ENCODE measurements at places on chromosomes 5 and 9.

- peak; percentile 13 for DNase-seq
Measured at GRCh38 chr5:125083981-125084380, 337.5 kb upstream of the ZNF608 start.

GRCh38 chr9:16712787-16713186 is 157.7 kb downstream of the BNC2 start:
- DNase-seq, result no peak

DNA sequence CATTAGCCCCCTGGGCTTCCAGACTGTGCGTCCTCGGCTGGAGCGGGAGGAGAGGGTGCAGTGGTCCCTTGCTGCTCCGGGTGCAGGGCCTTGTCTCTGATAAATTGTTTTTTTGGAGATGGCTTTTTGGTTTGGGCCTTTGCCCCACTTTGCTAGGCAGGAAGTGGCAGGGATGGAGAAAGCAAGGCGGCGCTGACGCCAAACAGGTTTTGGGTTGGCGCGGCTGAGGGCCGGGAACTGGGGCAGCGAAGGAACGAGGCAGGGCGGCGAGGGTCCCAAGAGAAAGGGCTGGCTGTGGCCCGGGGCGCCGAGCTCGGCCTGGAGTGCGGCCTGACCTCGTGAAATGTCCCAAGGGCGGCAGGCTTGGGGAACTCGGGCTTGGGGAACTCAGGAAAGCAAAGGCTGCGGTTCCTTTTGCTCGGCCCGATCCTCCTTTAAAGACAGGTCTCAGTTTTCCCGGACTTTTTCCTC is 4.1 kb downstream of the LHX2 start:
- no peak for DNase-seq

DNA sequence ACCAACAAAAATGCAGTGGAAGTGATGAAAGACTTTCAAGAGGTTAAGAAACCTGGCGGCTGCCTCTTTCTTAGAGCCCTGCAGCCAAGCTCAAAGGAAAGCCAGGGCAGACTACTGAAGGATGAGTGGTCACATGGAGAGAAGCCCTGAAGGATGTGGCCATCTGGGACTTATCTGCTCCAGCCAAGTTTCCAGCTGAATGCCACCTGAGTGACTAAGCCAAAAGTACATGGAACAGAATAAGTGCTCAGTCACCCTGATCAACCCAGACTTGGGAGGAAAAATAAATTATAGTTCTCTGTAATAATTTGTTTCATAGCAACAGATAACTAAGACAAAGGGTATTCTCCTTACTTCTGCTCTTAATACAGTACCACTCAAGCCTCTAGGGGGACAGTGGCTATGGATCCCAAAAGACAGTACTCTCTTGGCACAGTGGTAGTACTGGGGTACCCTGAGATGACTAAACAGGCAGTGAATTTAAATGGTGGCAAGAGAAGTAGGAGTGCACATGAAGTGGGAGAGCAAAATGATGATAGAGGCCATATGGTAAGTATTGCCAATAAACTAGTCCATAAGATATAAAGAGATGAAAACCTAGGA is 182.3 kb downstream of the ELAVL2 start:
- no peak for DNase-seq

- no peak for DNase-seq
Measured at GRCh38 chr9:20808002-20808401, 123.9 kb downstream of the FOCAD start.

- DNase-seq, result no peak
Measured at GRCh38 chr5:150411245-150411979, 1.3 kb downstream of the CD74 start.

GRCh38 chr9:69970001-69970533 is 73.6 kb upstream of the MAMDC2 start:
- peak; percentile 33 for DNase-seq

GRCh38 chr9:33209394-33209793 is 30.6 kb upstream of the SPINK4 start:
- no peak for DNase-seq

DNA sequence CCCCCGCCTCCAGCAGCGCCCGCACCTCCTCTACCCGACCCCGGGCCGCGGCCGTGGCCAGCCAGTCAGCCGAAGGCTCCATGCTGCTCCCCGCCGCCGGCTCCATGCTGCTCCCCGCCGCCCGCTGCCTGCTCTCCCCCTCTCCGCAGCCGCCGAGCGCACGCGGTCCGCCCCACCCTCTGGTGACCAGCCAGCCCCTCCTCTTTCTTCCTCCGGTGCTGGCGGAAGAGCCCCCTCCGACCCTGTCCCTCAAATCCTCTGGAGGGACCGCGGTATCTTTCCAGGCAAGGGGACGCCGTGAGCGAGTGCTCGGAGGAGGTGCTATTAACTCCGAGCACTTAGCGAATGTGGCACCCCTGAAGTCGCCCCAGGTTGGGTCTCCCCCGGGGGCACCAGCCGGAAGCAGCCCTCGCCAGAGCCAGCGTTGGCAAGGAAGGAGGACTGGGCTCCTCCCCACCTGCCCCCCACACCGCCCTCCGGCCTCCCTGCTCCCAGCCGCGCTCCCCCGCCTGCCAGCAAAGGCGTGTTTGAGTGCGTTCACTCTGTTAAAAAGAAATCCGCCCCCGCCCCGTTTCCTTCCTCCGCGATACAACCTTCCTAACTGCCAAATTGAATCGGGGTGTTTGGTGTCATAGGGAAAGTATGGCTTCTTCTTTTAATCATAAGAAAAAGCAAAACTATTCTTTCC is 19.3 kb downstream of the CDKN2A start:
- DNase-seq, result no peak

DNA sequence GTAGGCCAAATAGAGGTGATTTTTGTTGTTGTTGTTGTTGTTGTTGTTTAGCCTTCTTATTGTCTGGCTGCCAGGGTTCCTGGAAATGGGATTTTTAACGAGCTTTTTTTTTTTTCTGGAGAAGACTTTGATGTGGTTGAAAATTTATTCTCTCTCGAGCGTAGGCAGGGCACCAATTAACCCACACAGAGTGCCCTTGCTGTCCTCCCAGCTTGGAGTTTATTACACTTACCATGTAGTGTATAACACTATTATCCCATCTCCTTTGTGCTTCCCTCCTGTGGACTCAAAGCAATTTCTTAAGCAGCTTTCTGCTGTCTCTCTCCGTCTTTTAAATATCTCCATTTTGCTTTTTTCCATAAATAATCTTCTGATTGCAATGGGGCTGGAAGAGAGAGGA is 57.4 kb downstream of the OR2K2 start:
- DNase-seq, result no peak

GRCh38 chr5:53678981-53679660 is 118.7 kb downstream of the NDUFS4 start:
- DNase-seq, result no peak

- no peak for DNase-seq
Measured at GRCh38 chr5:172875505-172876279, 41.6 kb downstream of the ERGIC1 start.

DNA sequence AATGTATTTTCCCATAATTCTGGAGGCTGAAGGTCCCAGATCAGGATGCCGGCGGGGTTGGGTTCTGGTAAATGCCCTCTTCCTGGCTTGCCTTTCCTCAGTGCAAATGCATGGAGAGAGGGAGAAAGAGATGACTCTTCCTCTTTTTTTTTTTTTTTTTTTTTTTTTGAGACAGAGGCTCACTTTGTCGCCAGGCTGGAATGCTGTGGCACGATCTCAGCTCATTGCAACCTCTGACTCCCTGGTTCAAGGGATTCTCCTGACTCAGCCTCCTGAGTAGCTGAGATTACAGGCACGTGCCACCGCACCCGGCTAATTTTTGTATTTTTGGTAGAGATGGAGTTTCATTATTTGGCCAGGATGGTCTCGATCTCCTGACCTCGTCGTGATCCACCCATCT is 300.0 kb upstream of the TAS2R1 start:
- peak; percentile 58 for DNase-seq

- peak; percentile 7 for DNase-seq
Measured at GRCh38 chr9:87119328-87119881, 172.1 kb upstream of the GAS1 start.

- DNase-seq, result no peak
Measured at GRCh38 chr9:7640231-7640630, 159.3 kb downstream of the DMAC1 start.

- DNase-seq, result no peak
Measured at GRCh38 chr9:124257070-124257843, 492 bp upstream of the NEK6 start.

DNA sequence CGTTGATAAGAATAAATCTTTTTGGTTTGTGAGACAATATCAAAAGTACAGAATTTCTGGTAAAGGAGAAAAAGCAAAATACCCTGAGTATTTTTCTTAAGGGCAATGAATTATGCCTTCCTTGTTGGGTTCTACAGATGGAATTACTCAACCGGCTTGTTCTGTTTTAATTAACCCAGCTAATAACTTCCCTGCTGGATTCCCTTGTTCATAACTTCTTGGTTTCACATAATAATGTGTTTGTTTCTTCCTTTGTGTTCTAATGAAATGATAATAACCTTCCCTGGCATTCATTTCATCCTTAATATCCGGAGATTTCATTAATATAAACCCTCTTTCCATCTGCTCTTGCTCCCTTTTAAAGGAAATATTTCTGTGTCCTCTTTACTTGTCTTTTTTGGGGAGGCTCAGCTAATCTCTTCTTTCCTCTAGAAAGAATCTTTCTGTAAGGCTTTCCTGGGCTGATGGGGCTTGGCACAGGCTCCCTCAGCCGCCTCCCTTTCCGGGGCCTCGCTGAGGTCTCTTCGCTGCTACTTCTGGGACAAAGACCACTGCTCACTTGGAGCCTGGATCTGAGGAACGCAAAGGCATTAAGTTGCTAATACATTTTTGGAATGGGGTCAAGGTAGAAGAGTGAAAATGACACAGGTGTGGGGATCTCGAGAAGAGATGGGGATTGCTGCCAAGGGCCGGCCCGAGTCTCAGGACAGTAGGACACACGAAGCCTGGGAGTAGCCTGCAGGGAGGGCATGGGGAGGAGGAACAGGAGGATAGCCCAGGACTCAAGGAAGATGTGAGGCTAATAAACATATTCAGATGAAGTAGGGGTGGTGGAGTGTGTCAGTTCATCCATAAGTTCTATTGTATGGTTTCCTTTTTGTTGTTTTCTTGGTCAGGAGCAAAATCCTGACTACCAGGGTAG is 118.5 kb downstream of the NRG2 start:
- DNase-seq, result no peak

GRCh38 chr5:92320446-92320845 is 937.3 kb upstream of the ARRDC3 start:
- DNase-seq, result no peak

- peak; percentile 77 for DNase-seq
Measured at GRCh38 chr9:91138760-91139159, 223.0 kb downstream of the AUH start.

GRCh38 chr9:73259086-73259696 is 107.5 kb downstream of the ANXA1 start:
- no peak for DNase-seq

DNA sequence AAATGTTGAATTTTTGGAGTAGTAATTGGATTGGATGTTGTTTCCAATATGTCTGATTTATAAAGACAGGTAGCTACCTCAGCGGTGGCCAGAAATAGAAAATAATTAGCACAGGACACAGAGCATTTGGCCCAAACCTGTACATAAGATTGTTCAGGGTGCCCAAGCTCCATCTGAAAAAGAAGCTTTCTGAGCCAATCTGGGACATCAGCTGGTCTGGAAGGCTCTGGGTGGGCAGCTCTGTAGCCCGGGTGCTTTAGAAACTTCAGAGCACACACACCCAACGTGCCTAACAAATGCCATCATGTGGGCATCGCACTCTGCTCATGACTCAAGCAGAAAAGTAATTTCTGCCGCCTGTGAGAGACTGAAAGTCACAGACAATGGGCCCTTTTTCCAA is 460.7 kb downstream of the ICE1 start:
- DNase-seq, result no peak

GRCh38 chr9:133714606-133715294 is 23.4 kb downstream of the SARDH start:
- DNase-seq, result peak; percentile 70

DNA sequence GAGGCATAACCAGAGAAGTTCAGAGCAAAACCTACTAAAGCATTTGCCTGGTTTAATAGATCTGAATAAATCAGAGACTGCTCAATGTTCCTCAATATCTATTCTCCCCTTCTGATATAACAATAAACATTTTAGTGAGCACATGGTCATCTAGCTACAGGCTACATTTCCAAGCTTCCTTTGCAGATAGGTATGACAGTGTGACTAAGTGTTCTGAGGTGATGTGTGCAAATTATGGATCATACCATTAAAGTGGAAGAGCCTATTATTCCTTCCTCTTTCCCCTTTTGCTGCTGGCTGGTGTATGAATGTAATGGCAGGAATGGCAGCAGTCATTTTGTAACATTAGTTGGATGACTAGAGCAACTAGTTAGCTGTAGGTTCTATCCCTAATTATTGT is 285.8 kb upstream of the RASA1 start:
- peak; percentile 38 for DNase-seq

- DNase-seq, result peak; percentile 68
Measured at GRCh38 chr9:4748612-4749011, 7.6 kb upstream of the AK3 start.

DNA sequence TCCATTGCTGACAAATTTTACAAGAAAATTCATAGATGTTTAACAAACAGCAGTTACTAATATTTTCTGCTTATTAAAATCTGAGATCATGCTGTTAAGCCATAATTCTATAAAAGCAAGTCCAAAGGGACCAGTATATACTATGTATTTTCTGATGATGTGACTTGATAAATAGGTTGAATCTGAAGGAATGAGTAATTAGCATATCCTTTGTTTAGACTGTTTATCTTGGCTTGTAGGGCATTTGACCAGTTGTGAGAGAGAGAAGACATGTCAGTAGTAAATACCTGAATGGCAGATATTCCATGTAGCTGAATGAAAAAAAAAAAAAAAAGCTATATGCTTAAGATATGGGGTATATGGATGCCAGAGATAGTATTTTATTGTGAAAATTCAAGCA is 14.6 kb downstream of the CPEB4 start:
- no peak for DNase-seq

GRCh38 chr5:65102976-65103711 is 334.4 kb downstream of the CWC27 start:
- DNase-seq, result no peak

DNA sequence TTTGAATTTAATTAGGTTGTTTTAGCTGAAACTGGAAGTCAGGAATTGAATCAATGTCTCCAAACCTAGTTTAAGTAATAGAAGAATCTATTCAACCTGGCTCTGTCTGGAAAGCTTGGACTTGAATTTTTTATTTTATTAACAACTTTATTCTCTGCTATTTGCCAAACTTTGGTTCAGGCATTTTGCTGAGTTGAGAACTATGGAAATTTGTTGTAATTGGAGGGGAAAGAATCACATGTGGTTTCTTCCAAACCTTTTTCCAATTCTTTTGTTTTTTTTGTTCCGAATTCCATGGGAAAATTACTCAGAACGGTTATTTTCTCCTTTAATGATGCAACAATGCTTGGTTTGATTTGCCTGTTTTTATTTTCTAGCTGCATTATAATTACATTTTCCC is 98.2 kb upstream of the RPS23 start:
- DNase-seq, result no peak

- DNase-seq, result peak; percentile 52
Measured at GRCh38 chr9:116939614-116940013, 252.5 kb downstream of the TRIM32 start.

DNA sequence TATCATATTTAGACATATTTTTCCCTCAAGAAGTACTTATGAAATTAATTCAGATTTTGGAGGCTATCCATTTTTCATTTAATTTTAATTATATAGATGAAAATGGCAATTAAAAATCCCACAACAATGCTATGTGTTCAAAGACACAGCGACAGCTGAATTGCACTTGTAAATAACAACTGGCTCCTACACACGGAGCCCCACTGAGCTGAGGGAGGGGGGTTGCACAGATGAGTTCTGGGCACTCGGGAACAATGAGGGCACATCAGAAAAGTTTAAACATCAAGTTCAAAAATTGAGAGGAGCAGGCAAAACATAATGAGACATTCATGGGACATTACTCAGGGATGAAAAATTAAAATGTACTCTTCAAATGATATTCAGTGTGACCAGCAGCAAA is 104.9 kb downstream of the MARCHF3 start:
- DNase-seq, result no peak

Data from HT1080 (cell line).